Activated naive CD8-positive, alpha-beta T cell treated with anti-CD3 and anti-CD28 coated beads, Interleukin-2, amount 50 U/mL, for 24 hours (primary cell): ENCODE measurements at places on chromosomes 5 and 9.

GRCh38 chr9:128631636-128632035 is 25.0 kb downstream of the DYNC2I2 start:
- DNase-seq, result no peak

DNA sequence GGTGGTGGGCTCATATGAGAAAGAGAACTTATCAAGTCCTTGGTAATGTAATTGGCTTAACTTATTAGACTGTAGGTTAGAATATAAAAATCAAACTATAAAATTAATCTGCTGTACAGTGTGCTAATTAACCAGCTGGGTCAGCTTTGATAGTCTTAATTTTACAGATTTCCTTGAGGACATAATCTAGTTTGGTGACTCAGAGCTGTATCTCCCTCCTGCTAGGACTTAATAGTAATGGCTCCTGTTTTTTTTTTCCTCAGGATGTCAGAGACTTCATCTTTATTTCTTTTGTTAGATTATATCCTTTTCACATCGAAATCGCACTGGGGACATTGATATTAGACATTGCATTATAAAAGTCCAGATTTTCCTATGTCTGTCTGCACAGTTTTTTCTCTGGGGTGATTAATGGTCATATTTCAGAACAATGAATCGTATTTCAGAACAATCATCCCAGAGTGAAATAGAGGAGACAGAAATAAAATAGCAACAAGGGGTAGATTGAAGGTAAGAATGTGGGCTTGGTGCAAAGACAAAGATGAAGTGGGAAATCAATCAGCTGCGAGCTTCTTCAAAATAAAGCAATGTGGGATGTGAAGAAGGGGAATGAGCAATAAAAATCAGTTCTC is 346.4 kb upstream of the RIOK2 start:
- DNase-seq, result no peak

- no peak for DNase-seq
Observed at GRCh38 chr9:137715321-137715720, 96.5 kb downstream of the EHMT1 start.

- DNase-seq, result no peak
Observed at GRCh38 chr5:175741556-175741955, 83.7 kb downstream of the HRH2 start.

DNA sequence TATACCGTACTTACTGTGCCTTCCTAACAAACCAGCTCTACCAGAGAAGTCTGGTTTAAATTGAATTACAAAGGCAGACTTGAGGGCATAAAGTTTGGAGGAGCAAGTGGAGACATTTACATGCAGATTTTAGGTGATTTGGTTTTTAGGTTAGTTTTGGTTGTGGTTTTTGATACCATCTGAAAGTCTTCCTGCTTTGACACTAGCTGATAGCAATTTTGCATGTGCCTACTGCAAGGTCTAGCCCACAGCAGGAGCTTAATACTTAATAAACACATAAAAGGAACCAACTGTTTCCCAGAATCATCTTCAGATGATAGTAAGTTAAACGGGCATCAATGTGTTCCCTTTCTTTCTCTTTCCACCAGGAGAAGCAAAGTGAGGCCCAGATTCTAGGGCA is 3.4 kb upstream of the ESM1 start:
- no peak for DNase-seq

DNA sequence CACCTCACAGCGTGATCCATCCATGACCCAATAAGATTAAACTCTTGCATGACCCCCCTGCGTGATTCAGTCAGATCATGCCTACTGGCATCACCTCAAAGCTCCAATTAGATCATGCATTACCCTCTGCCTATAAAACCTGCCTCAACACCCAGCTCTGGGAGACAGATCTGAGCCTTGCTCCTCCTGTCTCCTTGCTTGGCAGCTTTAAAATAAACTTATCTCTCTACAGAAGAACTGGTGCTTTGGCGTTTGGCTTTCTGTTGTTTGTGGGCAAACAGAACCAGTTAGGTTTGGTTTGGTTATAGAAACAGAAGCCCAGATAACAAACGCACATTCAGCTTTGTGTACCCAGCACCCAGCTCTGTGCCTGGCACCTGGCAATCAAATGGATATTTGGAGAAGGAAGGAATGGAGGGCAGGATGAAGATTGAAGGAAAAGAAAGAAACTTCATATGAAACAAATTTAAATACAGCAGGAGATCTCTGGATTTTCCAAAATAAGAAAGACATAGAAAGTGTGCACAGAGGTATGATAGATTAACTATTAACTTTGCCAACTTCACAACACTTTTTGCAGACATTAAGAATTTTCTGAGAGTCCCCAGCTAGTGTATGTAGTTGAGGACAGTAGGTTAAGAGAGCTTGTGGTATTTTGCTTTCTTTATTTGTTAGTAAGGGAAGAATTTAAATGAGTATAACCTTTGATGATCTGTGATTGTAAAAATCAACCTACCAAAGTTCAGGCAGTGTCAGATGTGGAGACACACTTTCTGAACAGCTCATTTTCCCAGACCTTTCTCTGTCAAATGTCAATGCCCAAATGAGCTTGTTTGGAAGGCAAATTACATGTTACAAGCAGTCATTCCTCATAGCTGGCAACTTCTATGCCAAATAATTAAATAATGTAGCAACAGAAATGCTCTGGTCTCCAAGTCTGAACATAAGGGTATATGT is 102.1 kb upstream of the ASTN2 start:
- DNase-seq, result no peak

DNA sequence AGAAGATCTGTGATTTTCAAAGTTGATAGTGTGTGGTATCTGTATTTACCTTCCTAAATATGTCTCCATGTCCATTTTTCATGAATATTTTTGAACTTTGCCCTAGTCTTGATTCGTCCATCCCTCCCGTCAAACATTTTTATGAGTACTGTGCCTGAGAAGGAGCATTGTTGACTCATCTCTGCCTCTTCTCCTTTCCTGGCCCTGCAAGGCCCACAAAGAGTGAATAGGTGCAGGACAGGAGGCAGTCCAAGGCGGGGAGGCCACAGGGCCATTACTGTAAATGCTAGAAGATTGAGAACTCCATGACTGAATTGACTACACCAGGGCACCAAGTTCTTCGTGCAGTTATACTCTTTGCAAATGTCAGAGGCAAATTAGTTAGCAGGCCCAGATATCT is 200.9 kb downstream of the ZSWIM6 start:
- no peak for DNase-seq

- DNase-seq, result no peak
Observed at GRCh38 chr9:69370430-69370829, 45.4 kb downstream of the ENTREP1 start.

DNA sequence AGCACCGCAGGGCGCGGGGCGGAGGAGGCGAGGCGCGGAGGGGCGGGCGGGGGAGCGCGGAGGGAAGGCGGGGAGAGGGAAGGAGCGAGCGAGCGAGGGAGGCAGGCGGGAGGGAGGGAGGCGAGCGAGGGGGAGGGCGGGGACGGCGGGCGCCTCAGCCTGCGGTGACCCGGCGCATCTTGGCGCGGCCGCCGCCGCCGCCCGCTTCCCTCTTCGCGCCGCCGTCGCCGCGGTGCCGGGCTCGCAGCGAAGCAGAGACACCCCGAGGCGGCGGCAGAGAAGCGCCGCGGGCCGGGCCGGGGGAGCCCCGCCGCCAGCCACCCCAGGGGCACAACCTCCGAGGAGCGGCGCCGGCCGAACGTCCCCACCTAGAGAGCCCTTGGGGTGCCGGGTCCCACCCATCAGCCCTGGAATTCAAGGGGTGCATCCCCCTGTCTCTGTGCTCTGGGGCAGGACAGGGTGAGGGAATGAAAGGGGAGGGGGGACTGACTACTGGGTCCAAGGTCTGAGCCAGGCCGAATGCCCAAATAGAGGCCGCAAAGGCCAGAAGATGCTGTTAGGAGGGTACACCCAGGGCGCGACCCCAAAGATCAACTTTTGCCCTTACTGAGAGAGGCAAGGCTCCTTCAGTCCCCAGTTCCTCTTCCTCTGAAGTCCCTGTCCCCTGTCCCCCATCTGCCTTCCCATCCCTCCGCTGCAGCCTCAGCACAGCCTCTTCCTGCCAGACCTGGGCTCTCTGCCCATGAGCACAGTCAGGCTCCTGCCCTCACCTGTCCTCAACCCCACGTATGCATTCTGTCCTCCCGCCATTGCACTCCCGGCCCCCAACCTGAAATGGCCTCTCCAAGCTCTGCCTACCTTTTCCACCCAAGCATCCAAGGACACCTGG is at the start of gene ADAMTS2:
Gene ADAMTS2 (minus strand): TSS at position 29 of the 889 bp plus-strand sequence. CDS start 133 bp downstream, outside the sequence.
- DNase-seq, result peak; percentile 7

DNA sequence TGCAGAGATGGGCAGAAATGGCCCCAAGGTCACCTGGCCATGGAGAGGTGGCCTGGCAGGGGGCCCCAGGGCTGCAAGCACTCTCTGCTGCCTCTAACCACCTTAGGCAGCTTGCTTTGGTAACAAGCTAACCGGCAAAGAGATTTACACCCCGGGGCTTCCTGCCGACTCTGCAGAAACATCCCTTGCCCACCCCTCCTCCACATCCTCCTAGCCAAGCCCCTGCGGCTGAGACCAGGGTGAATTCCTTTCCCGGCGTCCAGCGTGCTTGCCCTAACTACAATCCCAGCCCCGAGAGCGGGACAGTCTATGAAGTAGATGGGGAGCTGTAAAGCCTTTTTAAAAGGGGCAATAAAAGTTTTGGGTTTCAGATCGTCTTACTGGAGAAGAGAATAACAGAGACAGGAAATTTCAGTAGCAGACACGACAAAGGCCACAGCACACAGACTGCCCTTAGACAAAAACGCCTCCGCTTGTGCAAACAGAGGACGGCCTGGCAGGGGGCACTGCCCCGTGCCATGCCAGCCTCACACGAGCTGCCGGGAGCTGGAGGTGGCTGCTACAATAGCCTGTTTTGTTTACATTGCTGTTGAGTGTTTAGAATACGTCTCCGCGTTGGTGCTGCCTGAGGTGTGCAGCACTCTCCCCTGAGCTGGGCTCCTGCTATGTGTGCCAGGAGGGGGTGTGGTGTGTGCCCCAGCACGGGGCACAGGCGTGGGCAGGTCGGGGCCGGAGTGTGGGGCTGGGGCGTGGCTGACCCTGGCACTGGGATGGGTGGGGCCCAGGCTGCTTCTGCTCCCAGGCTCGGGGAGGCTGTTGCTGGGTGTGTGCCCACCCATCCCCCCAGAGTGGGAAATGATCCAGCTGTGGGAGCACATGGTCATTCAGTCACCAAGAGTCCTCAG is 15.3 kb downstream of the MYMK start:
- DNase-seq, result no peak

- DNase-seq, result no peak
Observed at GRCh38 chr5:148988328-148988727, 74.5 kb downstream of the SH3TC2 start.

GRCh38 chr5:174721530-174722432 is 2.6 kb upstream of the MSX2 start:
- no peak for DNase-seq

GRCh38 chr9:107711542-107711941 is 222.0 kb upstream of the KLF4 start:
- no peak for DNase-seq

DNA sequence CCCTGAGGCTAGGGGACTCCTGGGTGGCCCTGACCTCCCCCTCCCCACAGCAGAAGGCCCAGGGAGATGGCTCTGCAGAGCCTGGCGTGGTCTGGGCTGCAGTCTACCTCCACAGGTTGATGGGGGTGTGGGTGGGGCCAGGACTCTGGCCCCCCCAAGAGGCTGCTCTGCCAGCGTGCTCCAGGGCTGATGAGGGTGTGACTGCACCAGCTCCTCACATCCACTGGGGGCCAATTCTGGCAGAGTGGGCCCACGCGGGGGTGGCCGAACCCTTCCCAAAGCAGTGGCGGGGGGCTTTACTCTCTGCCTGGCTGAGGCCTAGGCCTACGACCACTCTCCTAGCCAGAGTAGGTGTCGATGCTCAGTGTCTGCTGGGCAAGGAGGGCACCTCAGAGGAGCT is 28.0 kb upstream of the UBAC1 start:
- DNase-seq, result no peak

DNA sequence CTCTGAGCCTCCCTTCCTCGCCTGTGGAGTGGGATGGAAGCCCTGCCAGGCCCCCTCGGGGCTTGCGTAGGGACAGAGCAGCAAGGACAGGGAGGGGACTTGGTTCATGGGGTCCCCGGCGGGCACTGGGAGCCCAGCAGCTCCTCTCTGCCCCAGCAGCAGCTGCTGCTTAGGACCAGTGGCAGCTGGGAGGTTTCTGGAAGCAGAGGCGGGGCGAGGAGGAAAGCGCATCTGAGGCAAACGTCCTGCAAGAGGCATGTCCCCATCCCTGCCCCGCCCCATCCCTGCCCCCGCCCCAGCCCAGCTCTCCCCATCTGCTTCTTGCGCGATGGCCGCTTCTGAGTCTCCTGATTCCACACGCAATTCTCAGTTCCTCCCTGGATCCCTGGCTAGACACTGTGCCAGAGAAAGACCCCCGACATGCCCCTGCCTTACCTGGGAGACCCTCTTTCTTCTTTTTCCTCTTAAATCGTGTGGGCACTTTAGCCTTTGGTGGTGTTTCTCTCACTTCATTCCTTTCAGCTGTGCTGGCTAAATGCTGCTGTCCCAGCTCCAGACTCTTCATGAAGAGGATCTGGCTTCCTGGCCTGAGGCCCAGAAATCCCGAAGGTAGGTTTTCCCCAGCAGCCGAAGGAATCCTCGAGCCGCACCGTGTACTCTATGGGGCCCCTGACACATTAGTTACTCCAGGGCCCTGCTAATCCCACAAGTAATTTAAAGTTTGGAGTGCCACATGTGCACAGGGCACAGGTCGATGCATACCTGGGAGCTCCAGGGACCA is 4.4 kb upstream of the OR2S2 start:
- no peak for DNase-seq

DNA sequence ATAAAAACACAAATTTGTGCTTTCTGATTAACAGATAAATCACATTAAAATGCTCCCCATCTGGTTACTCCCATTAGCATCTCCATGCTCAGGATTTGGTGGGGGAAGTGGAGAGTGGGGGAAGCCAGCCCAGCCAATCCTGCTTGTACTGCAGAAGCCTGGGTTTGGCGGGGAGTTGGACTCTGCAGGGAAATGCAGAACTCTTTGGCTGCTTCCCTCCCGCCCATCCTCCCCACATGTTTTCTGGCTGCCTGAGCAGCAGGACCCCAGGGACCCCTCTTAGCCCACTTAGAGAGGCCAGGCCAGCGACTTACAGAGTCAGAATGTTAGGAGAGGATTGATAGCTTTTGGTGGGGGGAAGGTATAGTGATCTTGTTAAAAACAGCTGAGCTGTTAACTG is 59.5 kb upstream of the FOXI1 start:
- DNase-seq, result no peak

- DNase-seq, result no peak
Observed at GRCh38 chr9:20220286-20220685, 402.0 kb downstream of the MLLT3 start.

DNA sequence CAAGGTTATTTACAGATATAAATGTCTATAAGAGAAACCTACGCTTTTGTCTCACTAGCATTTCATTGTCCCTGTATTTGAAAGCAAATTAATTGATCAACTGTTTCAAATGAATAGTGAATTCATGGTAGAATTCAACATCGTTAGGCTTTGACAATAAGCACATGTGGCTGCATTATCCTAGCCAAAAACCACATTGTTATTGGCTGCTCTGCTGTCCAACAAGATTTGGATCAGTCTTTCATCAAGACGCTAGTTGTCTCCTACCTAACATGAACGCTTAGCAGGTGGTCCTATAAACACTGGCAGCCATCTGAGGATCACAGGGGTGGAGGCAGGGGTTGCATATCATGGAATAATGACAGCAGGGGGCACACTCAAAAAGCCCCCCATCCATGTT is 455.0 kb downstream of the CTNND2 start:
- DNase-seq, result no peak

GRCh38 chr5:56668996-56669395 is 146.4 kb upstream of the MAP3K1 start:
- no peak for DNase-seq
